ENCODE measurements at places on chromosomes 11 and 22.

DNA sequence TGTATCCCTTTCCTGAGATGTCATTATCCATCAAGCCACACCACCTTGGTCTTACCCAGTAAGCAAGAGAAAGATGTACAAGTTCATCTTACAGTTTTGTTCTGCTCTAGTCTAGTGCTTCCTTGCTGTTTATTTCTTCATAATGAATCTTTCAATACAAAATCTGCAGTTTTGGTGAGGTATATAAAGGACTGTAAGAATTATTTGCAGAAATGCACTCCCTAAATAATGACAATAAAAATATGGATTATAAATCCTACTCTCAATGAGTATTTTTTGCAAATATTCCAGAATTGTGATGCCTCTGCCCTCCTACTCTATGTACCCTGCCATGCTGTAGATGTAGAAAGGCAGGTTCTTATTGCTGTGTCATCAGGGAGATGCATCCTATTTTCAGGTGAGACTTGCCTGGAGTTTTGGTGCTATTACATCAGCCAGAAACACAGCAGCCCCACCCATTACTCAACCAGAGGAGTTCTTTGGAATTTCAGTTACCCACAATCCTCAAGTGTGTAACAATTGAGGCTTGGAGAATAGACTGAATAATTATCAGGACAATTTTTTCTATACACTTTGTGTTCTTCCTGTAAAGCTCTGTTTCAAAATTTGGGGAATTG lies at the start of gene OR10S1:
OR10S1 (minus strand) TSS at position 51 of the 617 bp plus-strand sequence. CDS start 117 bp downstream, outside the sequence.
- no peak for DNase-seq

DNA sequence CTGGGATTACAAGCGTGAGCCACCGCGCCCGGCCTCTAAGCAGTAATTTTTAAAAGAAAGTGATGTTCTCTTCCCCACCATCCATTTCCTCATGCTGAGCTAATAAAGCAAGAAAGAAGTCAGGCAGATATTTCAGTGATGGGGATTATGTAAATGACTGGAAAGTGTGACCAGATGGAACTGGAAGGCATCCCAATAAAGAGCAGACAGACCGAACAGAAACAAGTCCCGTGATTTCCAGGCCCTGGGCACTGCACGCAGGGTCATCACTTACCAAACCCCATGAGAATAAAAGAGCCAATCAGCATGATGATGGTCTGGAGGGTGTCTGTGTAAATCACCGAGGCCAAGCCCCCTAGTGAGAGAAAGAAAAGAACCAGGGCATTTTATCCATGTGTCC lies 18.2 kb downstream of the SLC5A4 start:
- DNase-seq = no peak

- no peak for DNase-seq
Measured at GRCh38 chr11:42709216-42709615, 602.6 kb upstream of the API5 start.

DNA sequence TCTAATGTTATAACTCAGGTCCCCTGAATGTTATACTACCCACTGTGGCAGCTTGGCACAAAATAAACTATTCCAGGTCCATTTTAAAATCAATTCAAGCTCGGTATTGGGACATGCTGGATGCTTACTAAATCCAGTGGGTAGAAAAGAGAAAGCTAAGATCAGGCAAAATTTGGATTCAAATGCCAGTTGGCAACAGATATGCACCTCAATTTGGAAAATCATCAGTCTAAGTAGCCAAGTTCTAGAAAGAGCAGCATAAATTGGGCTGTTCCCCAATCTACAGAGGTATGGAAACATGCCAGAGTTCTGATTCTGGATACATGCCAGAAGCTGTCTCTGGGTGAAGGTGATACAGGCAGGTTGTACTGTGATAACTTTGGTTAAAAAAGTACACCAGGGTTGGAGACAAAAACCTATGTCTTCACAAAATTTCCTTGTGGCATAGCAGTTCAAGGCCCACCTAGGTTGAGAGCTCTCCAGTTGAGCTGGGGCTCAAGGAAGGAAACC lies 427.8 kb downstream of the LRRC4C start:
- DNase-seq = no peak

- DNase-seq = no peak
Measured at GRCh38 chr11:108734283-108734682, 69.4 kb downstream of the DDX10 start.

GRCh38 chr11:28730336-28730735 lies 622.1 kb downstream of the METTL15 start:
- no peak for DNase-seq

DNA sequence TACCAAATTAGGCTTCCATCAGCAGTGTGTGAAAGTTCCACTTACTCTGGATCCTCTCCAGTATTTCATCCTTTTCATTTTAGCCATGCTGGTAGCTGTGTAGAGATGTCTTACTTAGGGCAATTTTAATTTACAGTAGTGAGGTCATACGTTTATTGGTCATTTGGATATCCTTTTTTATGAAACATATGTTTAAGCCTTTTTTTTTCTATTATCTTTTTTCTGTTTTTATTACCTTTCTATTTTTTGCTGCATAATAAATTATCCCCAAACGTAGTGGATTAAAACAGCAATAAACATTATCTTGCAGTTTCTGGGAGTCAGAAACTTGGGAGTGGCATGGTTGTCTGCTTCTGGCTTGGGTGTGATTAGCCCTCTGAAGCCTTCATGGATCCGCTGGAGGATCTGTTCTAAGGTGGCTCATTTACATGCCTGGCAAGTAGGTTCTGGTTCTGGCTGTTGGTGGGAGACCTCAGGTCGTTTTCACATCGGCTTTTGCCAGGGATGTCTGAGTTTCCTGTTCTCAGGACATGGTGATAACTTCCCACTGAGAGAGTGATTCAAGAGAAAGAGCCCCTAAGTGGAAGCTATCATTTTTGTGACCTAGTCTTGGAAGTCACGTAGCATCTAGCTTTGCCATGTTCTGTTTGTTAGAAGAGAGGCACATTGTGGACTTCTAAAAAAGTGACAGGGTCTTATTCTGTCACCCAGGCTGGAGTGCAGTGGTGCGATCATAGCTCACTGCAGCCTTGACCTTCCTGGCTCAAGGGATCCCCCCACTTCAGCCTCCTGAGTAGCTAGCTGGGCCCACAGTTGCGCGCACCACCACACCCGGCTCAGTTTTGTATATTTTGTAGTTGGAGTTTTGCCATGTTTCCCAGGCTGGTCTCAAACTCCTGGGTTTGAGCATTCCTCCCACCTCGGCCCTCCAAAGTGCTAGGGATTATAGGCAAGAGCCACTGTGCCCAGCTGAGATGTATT lies 38.6 kb downstream of the PPP6R3 start:
- no peak for DNase-seq

DNA sequence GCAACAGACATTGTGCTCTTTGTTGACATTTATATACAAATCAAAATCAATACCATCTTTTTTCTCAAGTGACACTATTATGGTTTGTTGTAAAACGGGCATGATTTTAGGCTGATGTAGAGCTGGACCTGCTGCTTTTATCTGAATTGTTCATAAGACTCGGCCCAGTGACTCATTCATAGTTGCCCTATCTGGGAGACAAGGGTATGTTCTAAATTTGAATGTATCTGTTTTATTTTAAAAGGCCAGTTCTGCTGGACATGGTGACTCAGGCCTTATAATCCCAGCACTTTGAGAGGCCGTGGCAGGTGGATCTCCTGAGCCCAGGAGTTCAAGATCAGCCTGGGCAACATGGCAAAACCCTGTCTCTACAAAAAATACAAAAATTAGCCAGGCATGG lies 39.3 kb downstream of the CEP295 start:
- no peak for DNase-seq

DNA sequence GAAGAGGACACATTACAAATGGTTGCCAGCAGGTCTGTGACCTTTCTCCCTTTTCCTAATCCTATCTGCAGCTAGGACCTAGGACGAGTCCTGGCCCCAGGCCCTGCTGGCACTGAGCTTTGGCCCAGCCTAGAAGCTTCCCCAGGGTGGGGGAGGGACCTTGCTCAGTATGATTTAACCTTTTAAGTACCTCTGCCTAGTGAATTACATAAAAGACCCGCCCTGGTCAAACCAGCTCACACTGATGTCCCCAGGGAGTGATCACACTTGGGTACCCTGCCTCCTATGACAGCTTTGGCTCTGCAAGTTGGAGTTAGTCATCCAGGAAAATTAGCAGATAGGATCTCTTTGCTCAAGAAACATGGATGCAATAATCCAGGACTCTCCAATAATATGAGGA lies 21.9 kb downstream of the ASCC2 start:
- DNase-seq = no peak

GRCh38 chr11:71209656-71210055 lies 42.7 kb downstream of the SHANK2 start:
- no peak for DNase-seq

DNA sequence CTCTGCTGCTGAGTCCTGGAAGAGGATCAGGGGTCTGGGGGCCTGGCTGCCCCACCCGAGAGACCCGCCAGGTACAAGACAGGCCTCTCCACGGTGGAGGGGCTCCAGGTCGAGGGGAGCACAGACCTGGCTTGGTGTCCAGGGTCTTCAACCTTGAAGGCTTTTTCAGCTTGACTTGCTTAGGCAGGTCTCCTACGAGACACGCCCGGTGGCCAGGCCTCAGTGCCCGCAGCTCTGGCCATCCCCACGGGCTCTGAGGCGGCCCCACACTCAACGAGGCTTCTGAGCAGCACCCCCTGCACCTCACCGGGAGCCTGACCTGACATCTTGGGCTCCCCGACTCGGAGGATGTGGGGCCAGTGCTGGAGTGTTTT lies 6.6 kb upstream of the PLXNB2 start:
- no peak for DNase-seq

GRCh38 chr11:45702511-45702910 lies 37.1 kb upstream of the CHST1 start:
- no peak for DNase-seq

DNA sequence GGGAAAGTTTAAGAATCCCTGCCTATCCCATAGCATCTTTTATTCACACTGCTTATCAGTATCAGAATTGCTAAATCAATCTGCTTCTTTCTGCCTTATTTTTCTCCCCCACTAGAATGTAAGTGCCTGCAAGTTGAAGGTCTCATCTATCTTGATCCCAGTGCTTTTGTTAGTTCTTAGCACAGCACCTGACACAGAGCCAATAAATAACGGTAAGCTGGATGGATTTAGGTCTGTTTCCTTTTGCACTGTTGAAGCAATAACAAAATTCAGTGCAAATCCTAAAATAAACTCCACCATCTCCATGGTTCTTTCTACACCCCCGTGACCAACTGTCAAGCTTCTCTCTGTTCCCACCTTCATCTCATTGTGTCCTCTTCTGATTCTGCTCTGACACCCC lies 36.7 kb upstream of the CD44 start:
- DNase-seq = no peak

- no peak for DNase-seq
Measured at GRCh38 chr11:3163241-3163981, 1.7 kb downstream of the OSBPL5 start.

DNA sequence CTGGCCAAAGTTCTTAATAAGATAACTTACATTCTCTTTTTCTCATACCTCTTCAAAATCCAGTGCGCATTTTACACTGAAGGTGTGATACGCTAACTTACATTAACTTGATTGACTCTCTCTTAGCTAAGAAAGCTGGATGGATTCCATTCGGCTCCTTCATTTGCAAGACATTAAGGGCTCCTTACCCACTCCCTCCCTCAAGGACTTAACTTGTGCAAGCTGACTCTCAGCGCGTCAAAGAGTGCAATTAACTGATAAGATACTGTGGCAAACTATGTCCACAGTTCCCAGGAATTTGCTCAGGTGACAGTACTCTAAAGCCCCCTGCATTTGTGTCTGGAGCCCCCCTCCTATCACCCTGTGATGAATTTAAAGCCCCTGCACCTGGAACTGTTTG lies 6.4 kb upstream of the RFPL1 start:
- DNase-seq = no peak

DNA sequence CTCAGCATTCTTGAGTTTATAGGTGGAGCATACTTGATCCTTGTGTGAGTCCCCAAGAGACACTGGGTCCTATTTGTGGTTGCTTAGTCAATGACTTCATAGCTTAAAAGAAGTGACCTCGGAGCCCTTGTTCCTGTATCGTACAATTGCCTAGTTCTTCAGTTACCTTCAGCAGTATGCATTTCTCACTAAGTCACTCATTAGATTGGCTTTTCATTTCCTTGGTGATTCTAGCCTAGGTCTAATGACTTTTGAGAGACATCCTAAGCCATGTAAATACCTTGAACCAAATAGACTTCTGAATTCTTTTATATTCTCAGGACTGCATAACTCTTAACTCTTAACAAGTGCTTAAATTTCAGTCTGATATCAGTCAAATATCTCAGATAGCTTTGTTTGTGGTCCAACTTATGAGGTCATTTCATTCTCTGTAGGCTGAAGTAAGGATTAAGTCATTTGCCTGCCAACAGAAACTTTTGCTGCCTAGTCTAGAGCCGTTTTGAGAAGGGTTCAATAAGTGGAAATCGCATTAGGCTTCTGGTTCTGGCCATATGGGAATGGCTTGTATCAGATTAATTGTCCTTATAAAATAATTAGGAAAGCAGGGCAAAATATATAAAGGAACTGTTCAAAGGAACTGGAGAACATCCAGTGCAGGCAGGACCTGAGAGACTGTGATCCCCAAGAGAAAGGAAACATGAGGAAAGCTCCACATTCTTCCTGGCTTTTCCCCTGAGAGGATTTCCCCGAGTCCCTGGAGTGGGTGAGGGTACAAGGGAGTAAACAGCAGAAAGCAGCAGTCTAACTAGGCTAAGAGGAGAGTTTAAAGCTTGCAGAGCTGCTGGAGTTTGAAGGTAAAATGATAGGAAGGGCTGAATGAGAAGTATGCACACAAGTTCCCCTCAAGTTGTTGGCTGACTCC lies 39.9 kb downstream of the TRAF6 start:
- no peak for DNase-seq

GRCh38 chr11:109818290-109818689 lies 274.9 kb upstream of the ZC3H12C start:
- DNase-seq = no peak

GRCh38 chr11:112425121-112425520 lies 164.5 kb upstream of the PLET1 start:
- DNase-seq = no peak

- DNase-seq = no peak
Measured at GRCh38 chr22:49763696-49764095, 64.0 kb downstream of the BRD1 start.

DNA sequence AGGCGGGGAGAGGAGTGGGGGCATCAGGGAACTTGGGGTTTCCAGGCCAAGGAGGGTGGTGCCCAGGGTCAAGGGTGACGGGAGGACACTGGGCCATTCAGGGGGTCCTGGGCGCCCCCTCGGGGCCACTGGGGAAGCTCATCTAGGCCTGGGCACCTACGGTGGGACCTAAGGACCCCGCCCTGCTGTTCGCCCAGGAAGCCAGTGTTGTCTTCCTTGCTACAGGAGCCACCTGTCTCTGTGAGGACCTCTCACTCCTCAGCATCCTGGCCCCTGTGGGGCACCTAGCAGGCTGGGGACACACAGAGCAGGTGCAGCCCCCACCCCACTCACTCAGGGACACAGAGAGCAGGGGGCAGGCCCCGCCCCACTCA lies 191.6 kb downstream of the IGLL1 start:
- no peak for DNase-seq
